ENCODE measurements at places on chromosomes 1 and 21.

GRCh38 chr1:91712393-91712792, 173.6 kb downstream of the TGFBR3 start:
- no peak for DNase-seq

DNA sequence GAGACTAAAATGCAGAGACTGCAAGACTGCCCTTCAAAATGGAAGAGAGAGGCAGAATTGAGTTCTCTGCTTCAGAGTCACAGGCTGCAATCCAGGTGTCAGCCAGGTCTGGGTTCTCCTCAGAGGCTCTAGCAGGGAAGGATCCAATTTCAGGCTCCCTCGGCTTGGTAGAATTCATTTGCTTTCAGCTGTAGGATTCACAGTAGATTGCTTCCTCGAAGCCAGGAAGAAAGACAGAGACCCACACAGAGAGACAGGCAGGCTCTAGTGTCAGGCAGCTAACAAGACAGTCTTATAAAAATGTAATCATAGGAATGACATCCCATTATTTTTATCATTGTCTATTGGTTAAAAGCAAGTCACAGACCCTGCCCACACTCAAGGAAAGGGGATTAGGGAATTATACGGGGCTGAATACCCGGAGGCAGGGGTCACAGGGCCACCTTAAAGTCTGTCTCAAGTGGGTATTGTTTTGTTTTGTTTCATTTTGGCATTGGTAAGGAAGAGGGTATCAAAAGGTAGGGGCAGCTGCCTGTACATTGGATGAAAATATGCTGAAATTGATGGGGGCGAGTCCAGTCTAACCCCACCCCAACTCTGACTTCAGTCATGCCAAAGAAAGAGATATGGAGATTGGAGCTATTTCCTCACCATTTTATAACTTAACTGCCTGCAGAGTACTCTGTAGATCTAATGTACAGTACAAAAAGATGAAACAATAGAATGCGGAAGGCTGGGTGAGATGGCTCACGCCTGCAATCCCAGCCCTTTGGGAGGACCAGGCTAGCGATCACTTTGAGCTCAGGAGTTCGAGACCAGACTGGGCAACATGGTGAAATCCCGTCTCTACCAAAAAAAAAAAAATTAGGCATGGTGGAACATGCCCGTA, 9.5 kb upstream of the TBCE start:
- DNase-seq: no peak

DNA sequence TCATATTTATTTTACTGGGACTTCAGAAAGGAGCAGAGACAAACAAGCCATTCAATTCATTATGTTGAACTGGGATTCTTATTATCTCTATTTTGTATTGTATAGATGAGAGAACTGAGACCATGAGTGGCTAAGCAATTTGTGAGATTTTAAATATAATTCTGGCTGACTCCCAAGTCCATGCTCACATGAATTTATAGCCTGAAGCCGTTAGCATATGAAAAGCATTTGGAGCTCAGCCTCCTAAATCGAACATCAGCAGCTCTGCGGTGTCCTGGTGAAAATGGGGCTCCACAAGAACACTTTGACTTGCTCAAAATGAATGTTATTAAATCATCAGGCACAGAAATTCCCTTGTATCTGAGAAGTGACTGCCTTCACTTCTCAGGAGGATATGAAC, 96.8 kb upstream of the DPT start:
- DNase-seq: no peak

DNA sequence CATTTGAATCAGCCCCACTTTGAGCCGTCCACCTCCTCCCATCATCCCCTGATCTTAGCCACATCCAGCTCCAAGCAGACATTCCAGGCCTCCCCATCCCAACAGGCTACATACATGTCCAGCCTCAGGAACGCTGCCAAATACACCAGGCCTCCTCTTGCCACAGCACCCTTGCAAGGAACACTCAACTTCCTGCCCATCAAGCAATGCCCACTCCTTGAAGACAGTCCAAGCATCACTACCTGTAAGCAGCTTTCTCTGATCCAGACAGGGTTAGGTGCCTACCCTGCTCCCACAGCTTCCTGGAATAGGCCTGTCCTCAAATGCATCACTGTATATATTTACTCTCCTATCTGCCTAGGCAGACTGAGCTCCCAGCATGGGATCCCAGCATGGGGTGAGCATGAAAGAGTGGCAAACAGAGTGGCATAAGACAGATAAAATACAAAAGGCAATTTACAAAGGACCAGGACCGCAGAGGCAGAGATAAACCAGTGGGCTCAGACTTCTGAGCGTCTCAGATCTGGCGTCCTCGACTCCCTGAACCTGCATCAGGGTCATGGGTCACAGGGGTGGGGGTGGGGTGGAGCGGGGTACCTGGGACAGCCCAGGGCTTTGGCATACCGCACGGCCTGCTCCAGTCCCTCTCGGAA, 816 bp downstream of the HYI start:
- DNase-seq: no peak

DNA sequence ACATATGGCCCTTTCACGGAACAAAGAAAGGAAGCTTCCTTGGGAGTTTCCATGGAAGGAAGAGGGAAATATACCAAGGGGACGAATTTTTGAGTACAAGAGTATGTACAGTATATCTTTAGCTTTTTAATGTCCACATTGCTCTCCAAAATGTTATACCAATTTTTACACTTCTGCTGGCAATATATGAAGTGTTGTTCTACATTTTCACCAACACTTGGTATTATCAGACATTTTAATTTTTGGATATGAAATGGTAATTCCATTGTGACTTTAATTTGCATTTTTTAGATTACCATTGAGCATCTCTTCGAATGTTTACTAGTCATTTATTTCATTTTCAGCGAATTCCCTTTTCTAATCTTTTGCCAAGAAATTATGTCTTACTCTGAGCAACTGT, 5.5 kb upstream of the VPS45 start:
- DNase-seq: no peak

- no peak for DNase-seq
Measured at GRCh38 chr1:234216116-234216703, 157.0 kb upstream of the COA6 start.

GRCh38 chr1:168380945-168381344, 100.3 kb downstream of the TBX19 start:
- DNase-seq: no peak

- no peak for DNase-seq
Measured at GRCh38 chr1:169586395-169587255, at the start of gene F5. F5 (minus strand) TSS chr1:169586481; CDS start chr1:169586386, 95 bp downstream.

- DNase-seq: no peak
Measured at GRCh38 chr1:166090244-166090643, 76.6 kb downstream of the FAM78B start.

DNA sequence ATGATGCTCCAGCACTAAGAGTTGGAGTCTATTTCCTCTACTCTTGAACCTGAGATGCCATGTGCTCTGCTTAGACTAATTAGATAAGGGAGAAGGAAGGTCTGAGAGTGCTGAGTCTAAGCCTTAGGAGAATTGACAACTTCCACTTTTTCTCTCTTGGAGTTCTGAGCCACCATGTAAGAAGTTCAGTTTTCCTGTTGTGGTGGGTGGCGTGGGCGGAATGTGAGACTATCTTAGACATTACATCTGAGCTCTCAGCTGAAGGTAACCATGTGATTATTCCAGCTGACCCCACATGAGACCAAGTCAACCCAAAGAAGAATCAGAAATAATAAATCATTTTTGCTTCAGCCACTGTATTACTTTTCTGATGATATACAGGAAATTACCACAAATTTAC, 404.5 kb upstream of the LRRC7 start:
- no peak for DNase-seq

DNA sequence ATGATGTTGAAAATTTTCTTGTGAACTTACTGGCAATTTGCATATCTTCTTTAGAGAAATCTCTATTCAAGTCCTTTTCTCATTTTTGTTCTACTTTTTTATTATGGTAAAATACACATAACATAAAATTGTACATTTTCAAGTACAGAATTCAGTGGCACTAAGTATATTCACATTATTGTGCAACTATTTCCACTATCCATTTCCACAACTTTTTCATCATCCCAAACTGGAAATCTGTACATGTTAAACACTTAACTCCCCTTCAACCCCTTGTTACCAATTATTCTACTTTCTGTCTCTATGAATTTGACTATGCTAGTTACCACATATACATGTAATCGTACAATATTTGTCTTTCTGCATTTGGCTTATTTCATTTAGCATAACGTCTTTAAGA, 19.4 kb downstream of the EPS15 start:
- no peak for DNase-seq

- DNase-seq: no peak
Measured at GRCh38 chr21:44583800-44584147, 3.4 kb upstream of the KRTAP10-5 start.

DNA sequence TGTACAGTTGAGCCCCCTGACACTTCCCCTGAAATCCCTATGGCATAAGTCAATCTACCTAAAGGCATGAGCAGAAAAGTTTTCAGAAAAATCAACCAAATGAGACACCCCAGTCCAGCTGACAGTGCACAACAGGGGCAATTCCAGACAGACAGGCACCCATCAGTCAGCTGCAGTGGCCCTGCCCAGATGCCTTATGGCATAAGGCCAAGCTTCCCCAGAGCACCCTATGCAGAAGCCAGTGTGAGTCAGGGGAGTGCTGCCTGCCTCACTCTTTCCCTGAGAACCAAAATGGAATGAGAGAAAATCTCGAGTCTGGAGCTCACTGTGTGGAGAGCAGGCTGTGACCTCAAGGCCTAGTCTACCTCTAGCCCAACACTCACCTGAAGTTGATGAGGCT, 38.1 kb downstream of the MRAP start:
- no peak for DNase-seq

DNA sequence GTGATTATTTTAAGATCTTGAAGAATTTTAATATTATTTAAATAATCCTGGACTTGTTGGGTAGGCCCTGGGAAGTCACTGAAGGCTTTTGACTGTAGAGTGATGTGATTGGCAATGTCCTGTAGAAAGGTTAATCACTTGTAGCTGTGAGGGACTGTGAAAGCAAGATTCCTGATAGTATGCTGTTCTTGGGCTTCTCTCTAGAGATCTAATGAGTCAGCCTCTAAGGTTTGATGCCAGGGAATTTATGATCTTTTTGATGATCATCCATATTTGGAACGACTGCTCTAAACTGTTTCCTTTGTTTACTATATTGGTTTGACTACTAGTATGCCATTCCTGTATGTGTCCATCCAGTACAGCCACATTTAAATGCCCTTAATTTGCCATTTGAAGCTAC, 56.5 kb downstream of the CAMSAP2 start:
- DNase-seq: no peak

DNA sequence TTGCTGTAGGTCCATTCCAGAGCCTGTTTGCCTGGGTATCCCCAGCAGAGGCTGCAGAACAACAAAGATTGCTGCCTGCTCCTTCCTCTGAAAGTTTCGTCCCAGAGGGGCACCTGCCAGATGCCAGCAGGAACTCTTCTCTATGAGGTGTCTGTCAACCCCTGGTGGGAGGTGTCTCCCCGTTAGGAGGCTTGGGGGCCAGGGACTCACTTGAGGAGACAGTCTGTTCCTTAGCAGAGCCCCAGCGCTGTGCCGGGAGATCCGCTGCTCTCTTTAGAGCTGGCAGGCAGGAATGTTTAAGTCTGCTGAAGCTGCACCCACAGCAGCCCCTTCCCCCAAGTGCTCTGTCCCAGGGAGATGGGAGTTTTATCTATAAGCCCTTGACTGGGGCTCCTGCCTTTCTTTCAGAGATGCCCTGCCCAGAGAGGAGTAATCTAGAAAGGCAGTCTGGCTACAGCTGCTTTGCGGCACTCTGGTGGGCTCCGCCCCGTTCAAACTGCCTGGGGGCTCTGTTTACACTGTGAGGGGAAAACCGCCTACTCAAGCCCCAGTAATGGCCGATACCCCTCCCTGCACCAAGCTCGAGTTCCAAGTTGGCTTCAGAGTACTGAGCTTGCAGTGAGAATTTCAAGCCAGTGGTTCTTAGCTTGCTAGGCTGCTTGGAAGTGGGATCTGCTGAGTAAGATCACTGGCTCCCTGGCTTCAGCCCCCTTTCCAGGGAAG, 8.7 kb upstream of the SLC25A24 start:
- no peak for DNase-seq

GRCh38 chr1:38141483-38141882, 94.9 kb upstream of the POU3F1 start:
- DNase-seq: no peak

GRCh38 chr1:2523191-2523890, 3.1 kb downstream of the PANK4 start:
- no peak for DNase-seq

GRCh38 chr1:247281001-247281574, 25.2 kb downstream of the VN1R5 start:
- DNase-seq: no peak

- no peak for DNase-seq
Measured at GRCh38 chr21:42666925-42667324, 13.5 kb downstream of the PDE9A start.

DNA sequence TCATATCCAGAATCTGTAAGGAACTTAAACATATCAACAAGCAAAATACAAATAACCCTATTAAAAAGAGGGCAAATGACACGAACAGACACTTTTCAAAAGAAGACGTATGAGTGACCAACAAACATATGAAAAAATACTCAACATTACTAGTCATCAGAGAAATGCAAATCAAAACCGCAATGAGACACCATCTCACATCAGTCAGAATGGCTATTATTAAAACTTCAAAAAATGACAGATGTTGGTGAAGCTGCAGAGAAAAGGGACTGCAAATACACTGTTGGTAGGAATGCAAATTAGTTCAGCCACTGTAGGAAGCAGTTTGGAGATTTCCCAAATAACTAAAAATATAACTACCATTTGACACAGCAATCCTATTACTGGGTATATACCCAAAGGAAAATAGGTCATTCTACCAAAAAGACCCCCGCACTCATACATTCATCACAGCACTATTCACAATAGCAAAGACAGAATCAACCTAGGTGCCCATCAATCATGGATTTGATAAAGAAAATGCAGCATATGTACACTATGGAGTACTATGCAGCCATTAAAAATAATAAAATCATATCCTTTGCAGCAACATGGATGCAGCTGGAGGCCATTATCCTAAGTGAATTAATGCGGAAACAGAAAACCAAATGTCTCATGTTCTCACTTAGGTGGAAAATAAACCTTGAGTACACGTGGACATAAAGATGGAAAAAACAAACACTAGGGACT, 230.1 kb upstream of the RAB4A start:
- DNase-seq: no peak

DNA sequence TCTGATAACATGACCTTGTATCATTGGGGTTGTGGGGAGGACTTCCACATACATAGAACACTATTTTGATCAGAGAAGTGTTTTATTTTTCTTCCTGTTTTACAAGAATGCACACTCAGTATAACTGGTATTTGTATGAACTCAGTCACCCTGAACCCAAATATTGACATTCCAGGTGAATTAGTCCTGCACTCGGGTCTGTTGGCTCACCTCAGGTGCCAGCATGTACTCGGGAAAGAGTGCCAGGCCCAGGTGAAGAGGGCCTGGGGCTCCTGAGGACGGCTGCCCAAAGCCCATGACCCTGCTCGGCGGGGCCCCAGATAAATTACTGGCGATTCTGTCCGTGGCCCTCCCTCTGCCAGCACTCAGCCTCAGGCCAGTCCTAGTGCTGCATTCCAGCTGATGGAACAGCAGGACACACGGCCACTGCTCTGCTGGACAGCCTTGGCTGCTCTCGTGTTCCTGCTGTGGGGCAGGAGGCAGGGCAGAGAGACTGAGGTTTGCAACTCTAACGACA, 75.4 kb upstream of the TMPRSS2 start:
- DNase-seq: no peak
